Substantia nigra (tissue), 51 donors: ENCODE measurements at places on chromosomes 16 and 17.

- DNase-seq, result peak; percentile 35
Measured at GRCh38 chr16:87278191-87279093, 38.8 kb downstream of the C16orf95 start.

GRCh38 chr16:11474617-11475291 is 112.0 kb downstream of the LITAF start:
- no peak for DNase-seq

GRCh38 chr17:74816905-74817620 is 40.9 kb upstream of the NAT9 start:
- no peak for DNase-seq

DNA sequence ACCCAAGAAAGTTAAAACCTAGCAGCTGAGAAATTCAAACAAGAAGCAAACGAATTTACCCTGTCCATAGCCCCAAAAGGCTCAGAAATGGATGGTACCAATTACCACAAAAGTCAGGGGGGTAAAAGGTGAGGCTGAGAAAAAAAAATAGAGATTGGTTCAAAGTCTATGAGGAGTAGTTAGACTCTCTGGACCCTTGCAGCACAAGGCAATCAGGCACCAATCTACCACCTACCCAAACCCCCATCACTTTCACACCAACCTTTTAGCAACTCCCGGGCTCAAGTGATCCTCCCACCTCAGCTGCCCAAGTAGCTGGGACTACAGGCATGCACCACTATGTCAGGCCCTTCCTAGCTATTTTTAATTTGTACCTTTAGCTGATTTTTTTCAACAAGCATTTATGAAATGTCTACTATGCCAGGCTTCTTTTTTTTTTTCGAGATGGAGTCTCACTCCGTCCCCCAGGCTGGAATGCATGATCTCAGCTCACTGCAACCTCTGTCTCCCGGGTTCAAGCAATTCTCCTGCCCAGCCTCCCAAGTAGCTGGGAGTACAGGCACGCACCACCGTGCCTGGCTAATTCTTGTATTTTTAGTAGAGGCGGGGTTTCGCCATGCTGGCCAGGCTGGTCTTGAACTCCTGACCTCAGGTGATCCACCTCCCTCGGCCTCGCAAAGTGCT is 40.8 kb downstream of the USP32 start:
- DNase-seq, result no peak

- no peak for DNase-seq
Measured at GRCh38 chr17:19785854-19786253, 37.8 kb upstream of the ALDH3A1 start.

GRCh38 chr16:54648575-54648974 is 282.1 kb upstream of the IRX5 start:
- DNase-seq, result no peak

DNA sequence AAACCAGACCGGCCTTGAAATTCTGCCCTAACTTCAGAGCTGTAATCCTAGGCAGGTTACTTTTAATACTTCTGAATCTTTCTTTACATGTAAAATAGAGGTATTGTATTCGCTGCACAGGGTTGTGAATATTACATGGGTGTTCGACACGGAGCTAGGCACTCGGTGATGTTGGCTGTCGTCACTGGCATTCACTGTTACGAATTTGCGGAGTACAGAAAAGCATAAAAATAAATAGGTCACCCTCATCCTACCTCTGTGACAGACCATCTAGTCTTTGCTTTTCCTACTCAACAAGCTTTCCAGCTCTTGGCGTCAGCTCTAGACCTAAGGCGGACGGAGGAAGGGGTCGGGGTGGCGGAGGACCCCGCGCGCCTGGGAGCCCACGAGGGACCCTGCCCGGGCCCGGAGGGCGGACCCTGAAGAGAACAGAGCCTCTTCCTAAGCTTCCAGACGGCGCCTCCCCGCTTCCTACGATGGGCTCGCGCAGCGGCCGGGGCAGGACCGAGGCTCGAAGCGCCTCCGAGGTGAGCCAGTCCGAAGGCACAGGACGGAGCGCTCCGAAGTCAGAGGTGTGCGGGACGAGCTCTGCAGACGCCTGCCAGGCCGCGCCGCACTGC is 879 bp upstream of the SPG7 start:
- no peak for DNase-seq

- DNase-seq, result no peak
Measured at GRCh38 chr16:55346475-55346874, 22.5 kb downstream of the IRX6 start.

DNA sequence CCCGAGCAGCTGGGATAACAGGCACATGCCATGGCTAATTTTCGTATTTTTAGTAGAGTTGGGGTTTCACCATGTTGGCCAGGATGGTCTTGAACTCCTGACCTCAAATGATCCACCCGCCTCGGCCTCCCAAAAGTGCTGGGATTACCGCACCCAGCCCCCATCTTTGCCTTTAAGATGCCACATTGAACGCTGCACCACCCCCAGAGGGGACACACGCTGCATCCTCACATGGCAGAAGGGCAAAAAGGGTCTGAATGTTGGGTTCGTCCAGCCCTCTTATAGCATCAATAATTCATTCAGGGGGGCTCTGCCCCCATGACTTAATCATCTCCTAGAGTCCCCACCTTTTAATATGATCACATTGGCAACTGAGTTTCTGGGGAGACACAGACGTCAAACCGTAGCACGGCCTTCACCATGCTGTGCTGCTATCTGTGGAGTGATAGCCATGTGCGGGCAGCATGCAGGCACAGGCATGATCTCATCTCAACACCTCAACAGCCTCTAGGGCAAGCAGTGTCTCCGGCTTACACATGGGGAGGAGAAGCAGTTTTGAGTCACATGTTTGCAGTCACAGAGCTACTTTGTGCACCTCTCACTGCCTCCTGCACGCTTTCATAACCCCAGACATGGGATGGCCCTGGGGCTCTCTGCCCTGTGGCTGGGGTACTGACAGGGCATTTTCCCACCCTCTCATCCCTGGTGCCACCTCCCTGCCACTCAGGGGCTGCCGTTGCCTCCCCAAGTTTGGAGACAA is 30.0 kb downstream of the IL21R start:
- no peak for DNase-seq

DNA sequence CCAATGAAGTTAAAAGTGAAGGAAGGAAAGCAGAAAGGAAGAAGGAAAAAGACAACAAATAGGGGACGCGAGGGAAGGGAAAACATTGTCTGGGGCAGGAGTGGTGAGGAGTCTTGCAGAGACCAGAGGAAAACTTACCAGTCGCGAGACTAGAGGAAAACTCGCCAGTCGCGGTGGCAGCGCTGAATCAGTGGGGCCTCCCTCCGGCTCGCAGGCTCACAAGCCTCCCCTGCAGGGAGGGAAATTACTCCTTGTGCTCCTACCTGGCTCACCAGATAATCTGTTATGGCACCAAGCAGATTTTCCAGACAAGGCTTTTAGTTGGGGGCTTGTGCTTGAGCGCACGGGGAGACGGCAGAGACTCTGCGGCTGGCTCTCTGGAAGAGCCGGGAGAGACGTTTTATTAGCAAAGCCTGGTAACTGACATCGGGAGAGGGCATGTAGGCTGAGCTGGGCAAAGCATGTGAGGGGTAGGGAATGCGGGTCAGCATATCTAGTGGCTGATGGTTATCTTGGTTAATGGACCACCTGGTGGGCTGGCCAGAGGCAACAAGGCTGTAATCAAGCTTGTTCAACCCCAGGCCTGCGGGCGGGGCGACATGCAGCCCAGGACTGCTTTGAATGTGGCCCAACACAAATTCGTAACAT is 37.1 kb downstream of the LCMT1 start:
- no peak for DNase-seq

GRCh38 chr17:41672153-41672552 is 16.5 kb upstream of the EIF1 start:
- no peak for DNase-seq

DNA sequence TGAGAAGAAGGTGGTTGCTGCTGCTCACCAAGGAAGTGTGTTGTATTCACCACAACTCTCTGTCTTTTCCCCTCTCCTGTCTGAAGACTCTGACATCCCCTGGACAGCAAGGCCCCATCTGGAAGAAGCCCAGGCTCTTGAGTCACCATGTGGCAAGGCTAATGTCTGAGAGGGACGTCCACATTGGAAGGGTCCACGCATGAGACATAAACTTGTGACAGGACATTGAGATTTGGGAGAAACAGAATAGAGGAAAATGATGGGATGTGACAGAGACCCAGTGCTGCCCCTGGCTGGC is 176.5 kb downstream of the IRF8 start:
- no peak for DNase-seq

- no peak for DNase-seq
Measured at GRCh38 chr16:84068783-84069462, 26.3 kb upstream of the SLC38A8 start.

DNA sequence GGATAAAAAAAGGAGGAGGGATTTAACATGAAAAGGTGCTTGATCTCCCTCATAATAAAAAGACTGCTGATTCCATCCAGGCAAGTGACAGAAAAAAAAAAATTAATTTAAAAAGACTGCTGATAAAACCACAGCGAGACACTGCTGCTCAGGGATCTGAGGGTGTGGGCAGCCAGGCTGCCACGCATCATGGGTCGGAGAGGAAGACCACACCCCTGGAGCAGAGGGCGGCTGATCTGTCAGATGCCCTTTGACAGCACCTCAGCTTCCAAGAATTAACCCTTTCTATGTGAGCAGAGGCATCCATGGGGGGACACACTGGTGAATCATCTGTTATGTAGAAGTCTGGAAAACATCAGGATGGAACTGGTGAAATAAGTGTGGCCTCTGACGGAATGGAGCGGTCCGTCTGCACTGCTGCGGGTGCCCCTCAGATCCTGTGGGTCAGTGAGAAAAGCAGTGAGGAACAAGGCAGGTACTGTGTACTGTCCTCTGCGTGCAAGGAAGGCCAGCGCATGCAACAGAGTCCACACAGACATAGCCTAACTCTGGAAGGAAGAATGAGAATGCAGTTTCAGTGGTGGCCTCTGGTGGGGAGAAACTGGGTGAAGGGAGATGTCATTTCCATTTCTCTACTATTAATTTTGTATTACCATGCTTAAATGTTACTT is 19.8 kb downstream of the MAPT start:
- DNase-seq, result no peak

- DNase-seq, result no peak
Measured at GRCh38 chr17:66381701-66382362, 79.4 kb downstream of the PRKCA start.

- DNase-seq, result no peak
Measured at GRCh38 chr17:79095345-79096055, 20.9 kb downstream of the ENGASE start.

DNA sequence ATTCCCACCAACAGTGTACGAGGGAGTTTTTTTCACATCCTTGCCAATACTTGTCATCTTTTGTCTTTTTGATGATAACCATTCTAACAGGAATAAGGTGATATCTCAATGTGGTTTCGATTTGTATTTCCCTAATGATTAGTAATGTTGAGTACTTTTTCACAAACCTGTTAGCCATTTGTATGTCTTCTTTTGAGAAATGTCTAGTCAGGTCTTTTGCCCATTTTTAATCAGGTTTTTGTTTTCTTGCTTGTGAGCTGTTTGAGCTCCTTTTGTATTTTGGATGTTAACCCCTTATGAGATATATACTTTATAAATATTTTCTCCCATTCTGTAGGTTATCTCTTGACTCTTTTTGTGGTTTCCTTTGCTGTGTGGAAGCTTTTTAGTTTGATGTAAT is 1.9 kb upstream of the KRTAP4-5 start:
- DNase-seq, result no peak

DNA sequence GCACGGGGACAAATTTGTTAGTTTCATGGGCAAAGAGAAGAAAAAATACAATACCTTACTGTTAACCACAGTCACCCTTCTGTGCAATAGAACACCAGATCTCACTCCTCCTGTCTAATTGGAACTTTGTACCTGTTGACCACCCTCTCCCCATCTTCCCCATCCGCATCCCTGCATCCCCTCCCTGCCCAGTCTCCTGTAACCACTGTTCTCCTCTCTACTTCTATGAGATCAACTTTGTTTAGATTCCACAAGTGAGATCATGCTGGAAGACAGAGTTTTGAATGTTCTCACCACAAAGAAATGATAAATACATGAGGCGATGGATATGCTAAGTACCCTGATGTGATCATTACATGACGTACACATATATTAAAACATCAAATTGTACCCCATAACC is 47.7 kb downstream of the CLEC16A start:
- no peak for DNase-seq

DNA sequence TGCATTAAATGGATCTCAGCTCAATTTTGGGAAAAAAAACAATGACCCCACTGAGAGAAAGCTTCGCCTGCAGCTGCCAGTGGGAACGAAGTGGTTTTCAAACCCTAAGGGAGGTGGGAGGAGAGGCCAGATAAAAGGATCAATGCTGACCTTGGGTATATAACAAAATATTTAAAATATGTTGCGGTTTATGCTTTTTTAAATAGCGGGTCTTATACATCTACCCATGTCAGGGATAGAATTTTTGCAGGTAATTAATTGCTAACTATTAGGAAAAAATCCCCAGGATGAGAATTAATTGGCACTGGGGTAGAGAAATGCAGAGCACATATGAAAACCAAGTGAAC is 10.9 kb upstream of the FOXF1 start:
- no peak for DNase-seq

GRCh38 chr17:29572691-29573557 is 4.4 kb downstream of the TP53I13 start:
- DNase-seq, result peak; percentile 51

DNA sequence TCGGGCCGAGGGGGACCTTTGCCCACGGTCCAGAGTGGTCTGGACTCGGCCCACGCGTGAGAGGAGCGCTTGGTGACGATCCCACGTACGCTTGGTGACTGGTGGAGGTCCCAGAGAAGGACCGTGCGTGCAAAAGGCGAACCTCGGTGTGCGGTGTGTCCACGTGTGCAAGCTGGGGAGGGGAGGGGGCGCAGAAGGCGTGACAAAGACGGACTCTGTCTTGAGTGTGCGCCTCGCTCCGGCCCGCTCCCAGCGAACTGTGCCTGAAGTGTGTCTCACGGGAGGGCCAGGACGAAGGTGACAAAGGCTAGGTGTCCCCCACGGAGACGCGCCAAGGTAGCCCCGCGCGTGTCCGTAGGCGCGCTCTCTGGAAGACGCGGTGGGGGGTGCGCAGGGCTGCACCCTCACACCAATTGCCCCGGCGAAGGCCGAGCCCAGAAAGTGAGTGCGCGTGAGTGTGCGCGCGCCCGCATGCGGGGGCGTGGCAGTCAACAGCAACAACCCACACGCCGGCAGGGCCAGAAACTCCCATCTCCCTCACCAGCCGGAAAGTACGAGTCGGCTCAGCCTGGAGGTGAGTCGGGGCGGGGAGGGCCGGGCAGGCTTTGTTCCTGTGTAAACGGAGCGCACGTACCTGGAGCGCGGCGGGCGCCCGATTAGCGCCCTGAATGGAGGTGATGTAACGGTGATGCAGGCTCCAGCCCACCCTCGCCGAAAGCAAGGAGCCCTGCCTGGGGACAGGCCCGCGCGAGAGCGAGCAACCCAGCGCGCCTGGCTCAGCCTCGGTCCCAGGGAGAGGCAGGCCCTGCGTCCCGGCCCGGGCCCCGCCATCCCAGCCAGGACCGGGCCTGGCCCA is at the start of gene GPRC5C:
TSS of gene GPRC5C (plus strand) at position 521 of the 856 bp plus-strand sequence. CDS start 7,689 bp downstream, outside the sequence.
- no peak for DNase-seq

- no peak for DNase-seq
Measured at GRCh38 chr17:67514998-67515397, 137.9 kb downstream of the PITPNC1 start.

- no peak for DNase-seq
Measured at GRCh38 chr17:2871720-2872119, 75.5 kb downstream of the RAP1GAP2 start.

GRCh38 chr16:88882358-88883030 is 16.0 kb upstream of the PABPN1L start:
- DNase-seq, result no peak

- no peak for DNase-seq
Measured at GRCh38 chr16:12349936-12350850, 373.7 kb downstream of the SNX29 start.

GRCh38 chr16:87123356-87124001 is 193.7 kb downstream of the C16orf95 start:
- DNase-seq, result no peak

- no peak for DNase-seq
Measured at GRCh38 chr16:28574925-28575324, 21.2 kb downstream of the SGF29 start.
